ENCODE measurements at places on chromosomes 6 and 20.

- peak; percentile 79 for DNase-seq
These were observed at the start of gene MRPL18 for GRCh38 chr6:159790149-159790955. TSS of gene MRPL18 (plus strand) at chr6:159790467. CDS start at chr6:159790588, 121 bp downstream.

GRCh38 chr6:107819964-107820337 lies 4.2 kb downstream of the SCML4 start:
- DNase-seq, result no peak

DNA sequence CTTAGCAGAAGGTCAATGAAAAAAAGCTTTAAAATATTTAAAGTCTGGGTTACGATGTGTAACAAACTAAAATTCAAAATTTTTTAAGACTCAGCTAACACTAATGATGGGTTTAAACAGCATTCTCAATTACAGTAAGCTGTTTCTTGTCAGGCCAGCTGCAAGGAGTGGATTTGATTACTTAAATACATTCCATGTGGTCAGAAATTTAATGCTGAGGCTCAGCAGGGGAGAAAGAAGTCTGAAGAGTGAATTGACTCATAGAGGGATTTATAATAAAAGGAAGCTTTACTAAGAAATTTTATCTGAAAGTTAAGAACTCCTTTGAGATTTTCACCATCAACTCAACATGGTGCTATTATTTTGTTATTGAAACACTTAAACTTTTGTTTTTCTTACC lies 398.6 kb downstream of the KHDRBS2 start:
- no peak for DNase-seq

DNA sequence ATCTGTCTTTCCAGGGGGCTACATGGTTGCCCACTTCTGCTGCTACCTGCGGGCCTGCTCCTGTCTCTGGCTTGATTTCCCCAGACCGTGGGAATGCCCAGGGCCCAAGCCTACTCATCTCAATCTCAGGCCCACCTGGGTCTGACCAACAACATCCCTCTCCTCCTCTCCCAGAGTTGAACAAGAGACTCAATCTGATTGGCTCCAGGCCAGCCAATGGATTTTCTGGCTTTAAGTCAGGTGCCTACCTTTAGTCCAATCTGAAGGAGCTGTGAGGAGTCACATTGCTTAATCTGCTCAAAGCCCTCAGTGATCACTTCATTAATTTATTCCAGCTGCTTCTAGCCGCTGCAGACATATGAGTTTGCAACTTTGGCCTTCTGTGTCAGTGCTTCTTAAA lies 162.4 kb upstream of the KCNG1 start:
- no peak for DNase-seq

DNA sequence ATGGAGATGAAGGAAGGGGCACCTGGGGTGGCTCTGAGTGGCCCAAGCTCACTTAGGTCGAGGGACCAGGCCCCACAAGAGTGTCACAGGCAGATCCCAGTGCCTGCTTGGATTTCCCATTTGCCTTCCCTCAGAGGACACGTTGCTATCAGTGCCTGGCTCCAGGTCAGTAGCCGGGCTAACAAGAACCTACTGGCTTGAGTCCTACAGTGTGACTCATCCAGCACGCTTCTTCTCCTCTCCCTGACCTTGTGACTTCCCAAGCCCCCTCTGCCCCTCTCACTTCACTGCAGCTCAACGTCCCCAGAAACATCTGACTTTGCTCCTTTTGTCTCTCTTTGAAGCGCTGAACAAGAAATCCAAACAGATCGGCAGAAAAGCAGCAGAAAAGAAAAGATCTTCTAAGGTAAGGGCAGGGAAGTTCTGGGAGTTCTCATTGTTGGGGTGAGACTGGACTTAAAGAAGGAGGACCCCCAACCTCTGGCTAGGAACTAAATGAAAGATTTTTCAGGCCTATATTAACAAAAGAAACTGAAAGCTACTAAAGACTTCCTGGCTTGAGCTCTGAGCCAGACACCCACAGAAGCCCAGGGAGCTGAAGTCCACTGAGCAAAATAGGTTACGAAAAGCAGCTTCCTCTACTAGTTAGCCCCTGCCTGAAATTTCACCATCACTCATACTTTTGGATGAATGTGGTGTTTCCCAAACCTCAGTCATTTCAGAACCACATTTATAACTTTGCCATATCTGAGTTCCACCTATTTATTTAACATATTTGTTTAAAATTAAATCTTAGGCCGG lies 21.5 kb downstream of the ASIP start:
- no peak for DNase-seq

- no peak for DNase-seq
These were observed 5.8 kb downstream of the MCCD1 start for GRCh38 chr6:31534521-31535040.

DNA sequence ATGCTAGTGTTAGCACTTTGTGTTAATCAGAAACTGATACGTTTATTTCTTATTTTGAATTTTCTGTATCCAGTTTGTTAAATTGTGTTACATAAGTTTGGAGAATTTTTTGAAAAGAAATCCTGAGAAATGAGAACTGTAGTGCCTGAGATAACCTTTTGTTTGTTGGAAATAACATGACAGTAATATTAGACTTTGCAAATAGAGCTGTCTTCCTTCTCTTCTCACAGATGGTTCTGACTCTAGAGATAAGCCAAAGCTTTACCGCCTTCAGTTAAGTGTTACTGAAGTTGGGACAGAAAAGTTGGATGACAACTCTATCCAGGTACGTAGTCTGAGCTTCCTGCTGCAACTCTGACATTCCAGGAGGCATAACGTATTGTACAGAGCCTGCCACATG lies 69.9 kb downstream of the AFDN start:
- no peak for DNase-seq

DNA sequence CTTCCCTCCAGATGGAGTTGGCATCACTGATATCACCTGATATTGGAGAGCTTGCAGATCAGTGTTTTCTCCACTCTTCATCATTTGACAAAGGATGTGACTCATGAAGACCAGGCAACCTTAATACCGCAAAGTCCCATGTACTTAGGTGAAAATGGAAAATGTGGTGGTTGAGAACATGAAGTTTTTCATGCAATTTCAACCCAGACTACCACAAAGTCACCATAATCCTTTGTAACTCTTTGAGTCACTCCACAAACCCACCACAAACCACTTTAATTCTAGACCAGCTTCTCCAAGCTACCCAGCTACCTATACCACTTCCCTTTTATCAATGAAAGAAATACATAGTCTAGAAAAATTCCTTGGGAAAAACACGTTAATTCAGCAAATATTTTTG lies 7.1 kb downstream of the NHLRC1 start:
- no peak for DNase-seq
